ENCODE measurements at places on chromosomes 7 and 10. TPM values are rescaled to one million over a fixed set of nuclear protein-coding genes. Genes with fewer than 3 reads are reported as not detected.

BEND7 gene
- 10.1 TPM for total RNA-seq

TBL2 gene
- total RNA-seq, result 36.6 TPM

FIGNL1 gene
- total RNA-seq, result 13.2 TPM

ADIRF gene
- 0.61 TPM for total RNA-seq

SMO gene
- 16.3 TPM for total RNA-seq

CH25H gene
- not detected for total RNA-seq

COL13A1 gene
- total RNA-seq, result 0.17 TPM

SLC18A2 gene
- 1.8 TPM for total RNA-seq

RELN gene
- total RNA-seq, result 39.3 TPM

GDF10 gene
- total RNA-seq, result 0.28 TPM

MMP21 gene
- total RNA-seq, result 0.37 TPM

KIAA1549 gene
- total RNA-seq, result 0.89 TPM

LIPJ gene
- total RNA-seq, result not detected

PDK4 gene
- 116 TPM for total RNA-seq

All from liver (tissue), 10 donors.